T47D (cell line): ENCODE measurements at places on chromosomes 11 and 22.
A peak's percentile ranks its signal among the peaks of the same experiment; 100 is the strongest.

DNA sequence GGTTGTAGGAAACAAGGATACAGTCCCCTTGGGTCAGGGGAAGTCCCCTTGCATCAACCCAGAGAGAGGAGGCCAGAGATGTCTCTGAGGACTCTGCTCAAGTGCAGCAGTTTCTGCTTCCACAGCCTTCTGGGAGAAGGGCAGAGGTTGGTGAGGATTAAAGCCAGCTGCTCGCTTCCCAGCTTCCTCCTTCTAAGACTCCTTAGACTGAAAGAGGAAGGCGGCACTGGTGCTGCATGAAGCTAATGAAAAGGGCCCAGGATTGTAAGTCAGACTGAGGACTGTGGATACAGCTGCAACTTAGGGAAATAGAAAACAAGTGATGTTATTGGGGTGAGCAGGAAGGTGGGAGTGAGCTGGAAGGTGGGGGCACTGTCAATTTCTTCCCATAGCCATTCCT, at the start of gene OR52K1:
Gene OR52K1, plus strand, starts transcription at position 202 of the 400 bp plus-strand sequence. CDS start 6,255 bp downstream, outside the sequence.
- no peak for DNase-seq

- DNase-seq: peak; percentile 63
Measured at GRCh38 chr11:119320776-119321524, 4.0 kb upstream of the MCAM start.

DNA sequence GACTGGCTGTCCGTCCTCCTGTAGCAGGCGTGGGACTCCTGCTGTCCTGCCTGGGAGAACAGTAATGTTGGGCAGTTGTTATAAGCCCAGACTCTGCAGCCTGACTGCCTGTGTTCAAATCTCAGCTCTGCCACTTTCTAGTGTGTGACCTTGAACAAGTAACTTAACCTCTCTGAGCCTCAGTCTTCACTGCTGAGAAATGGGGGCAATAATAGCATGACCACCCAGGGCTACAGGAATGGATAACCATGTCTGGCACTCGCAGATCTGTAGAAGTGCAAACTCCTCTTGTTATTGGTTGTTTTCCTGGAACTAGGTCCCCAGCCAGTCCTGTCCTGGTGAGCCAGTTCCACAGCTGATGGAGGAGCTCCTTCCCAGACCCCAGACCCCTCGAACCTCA, 69.7 kb downstream of the TP53I11 start:
- no peak for DNase-seq

GRCh38 chr11:112760396-112761059, 200.7 kb upstream of the NCAM1 start:
- DNase-seq: no peak

GRCh38 chr11:119903821-119904220, 174.8 kb upstream of the NECTIN1 start:
- no peak for DNase-seq

DNA sequence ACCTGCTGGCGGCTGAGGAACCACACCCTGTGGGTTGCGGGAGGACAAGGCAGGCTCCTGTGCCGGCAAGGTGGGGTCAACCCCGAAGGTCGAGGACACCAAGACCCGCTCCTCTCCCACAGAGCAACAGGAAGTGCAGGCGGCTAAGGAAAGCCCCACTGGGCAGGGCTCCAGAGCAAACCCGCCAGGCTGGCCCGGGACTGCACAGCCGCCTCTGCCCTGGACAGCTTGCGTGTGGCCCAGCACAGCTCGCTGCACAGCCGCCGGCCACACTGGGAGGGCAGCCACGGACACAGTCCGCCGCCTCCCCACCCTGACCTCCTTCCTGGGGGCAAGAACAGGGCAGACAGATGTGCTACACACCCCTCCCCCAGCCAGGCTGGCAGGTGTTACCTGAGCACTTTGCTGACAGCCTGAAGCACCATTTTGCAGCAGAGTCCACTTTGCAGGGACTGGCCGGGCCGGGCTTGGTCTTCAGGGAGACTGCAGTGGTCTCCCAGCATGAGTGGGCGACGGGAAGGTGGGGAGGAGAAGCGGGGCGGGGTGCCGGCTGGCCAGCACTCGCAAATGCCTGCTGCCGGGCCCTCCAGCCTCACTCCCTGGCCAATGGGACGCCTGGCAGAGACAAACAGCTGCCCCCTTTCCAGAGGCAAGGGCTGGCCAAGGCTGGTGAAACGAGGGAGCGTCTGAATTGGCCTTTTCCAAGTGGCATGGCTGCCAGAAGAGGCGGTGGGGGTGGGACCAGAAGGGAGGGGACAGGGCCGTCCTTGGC, at the start of gene MOB2:
Gene MOB2, minus strand, starts transcription at position 726 of the 772 bp plus-strand sequence. Its CDS starts 223 bp downstream, at position 503.
- DNase-seq: no peak

DNA sequence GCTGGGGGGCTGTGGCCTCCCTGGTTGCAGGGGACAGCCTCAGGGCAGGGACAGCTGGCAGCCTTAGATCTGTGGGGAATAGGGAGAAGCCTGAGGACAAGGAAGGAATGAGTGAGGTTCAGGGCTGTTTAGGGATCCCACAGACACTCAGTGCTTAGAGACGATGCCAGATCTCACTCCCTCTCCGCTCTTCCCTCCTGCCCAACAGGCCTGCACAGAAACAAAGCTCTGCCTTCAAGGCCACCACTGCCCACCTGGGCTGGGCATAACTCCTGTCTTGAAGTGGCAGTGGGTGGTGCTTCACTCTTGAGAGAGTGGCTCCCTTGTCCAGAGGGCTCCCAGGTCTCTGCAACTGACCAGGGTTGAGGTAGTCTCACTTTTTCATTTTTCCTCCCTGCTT, 13.1 kb upstream of the CENATAC start:
- no peak for DNase-seq

GRCh38 chr11:9158898-9159391, 67.5 kb upstream of the SCUBE2 start:
- no peak for DNase-seq
